ENCODE measurements at places on chromosomes 7 and 10.

DNA sequence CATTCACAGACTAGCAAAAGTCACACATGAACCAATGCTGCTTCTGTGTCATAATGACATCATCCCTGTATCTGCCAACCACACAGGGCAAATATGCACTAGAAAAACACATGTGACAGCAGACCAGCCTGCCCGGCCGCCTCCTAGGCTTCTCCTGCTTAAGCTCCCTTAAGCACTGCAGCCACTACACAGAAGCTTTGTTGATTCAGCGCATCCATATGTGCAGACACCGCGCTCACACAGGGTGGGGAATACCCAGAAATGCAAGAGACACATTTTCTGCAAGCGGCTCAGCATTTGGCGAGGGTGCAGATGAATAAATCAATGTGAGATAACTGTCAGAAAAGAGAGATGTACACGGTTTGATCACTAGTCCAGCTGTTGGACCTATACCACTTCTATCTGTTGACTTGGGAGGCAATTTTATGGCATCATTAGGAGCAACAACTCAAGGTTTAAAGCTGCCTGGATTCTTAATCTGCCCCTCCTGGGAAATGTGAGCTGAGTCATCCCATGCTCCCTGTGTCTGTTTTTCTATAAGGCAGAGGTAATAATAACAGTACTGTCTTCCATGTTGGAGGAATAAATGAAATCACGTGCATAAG lies 33.4 kb downstream of the CPXM2 start:
- DNase-seq = no peak

DNA sequence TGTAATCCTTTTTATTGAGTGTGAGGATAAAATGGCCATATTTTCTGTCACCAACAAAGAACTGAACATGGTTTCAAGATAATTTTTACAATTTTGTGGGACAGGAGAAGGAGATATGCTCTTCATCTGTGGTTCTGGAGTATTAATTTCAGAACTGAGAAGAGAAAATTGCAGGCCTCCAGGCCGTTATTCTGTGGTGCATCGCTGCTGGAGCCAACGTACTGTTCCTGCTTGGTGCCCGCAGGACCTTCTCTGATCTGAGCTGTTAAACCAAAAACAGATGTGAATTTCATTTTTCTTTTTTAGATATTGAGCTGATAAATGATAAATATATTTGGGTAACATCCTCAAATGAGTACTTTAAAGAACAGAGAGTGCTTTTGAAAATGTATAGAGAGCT lies 63.9 kb downstream of the IKZF1 start:
- no peak for DNase-seq

DNA sequence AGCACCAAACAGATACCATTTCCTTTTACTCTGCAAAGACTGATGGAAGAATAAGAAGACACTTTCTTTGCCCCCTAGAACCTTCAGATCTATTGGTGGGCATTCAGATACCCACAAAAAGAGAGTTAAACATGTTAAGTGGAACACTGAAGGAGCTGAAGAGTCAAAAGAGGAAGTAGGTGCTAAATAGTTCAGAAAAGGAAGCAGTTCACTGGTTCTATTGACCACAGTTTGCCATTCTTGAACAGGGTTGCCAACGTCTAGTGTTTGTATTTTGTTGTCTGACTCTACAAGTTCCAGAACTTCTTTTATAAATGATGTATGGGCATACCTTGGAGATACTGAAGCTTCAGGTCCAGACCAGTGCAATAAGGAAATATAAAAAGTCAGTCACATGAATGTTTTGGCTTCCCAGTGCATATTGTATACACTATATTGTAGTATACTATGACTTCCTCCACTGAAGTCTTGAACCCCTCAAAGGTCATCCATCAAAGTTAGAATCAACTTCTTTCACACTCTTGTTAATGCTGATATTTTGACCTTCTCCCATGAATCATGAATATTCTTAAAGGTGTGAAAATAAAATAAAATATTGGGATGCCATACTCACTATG lies 47.5 kb upstream of the AGR3 start:
- DNase-seq = no peak

GRCh38 chr10:30662814-30663213 lies 33.3 kb upstream of the LYZL2 start:
- DNase-seq = no peak

DNA sequence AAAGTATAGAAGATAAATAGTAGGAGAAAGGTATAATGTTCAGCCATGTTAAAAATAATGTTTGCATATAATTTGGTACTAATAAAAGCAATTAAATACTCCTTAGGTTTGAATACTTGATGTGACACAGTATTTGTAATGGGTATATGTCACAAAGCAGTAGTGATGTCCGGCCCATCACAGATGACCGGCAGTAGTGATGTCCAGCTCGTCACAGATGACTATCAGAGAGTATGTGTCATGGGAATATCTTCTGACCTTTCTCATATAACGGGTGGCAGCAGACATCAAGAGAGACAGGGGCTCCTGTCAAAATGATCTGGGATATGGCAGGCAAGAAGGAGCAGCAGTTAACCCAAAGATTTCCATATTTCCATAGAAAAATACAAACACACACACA lies 477.4 kb upstream of the KLF6 start:
- no peak for DNase-seq

- no peak for DNase-seq
These were observed 39.2 kb upstream of the CCDC6 start for GRCh38 chr10:59945590-59945989.

GRCh38 chr10:68813559-68813958 lies 13.8 kb upstream of the STOX1 start:
- no peak for DNase-seq

DNA sequence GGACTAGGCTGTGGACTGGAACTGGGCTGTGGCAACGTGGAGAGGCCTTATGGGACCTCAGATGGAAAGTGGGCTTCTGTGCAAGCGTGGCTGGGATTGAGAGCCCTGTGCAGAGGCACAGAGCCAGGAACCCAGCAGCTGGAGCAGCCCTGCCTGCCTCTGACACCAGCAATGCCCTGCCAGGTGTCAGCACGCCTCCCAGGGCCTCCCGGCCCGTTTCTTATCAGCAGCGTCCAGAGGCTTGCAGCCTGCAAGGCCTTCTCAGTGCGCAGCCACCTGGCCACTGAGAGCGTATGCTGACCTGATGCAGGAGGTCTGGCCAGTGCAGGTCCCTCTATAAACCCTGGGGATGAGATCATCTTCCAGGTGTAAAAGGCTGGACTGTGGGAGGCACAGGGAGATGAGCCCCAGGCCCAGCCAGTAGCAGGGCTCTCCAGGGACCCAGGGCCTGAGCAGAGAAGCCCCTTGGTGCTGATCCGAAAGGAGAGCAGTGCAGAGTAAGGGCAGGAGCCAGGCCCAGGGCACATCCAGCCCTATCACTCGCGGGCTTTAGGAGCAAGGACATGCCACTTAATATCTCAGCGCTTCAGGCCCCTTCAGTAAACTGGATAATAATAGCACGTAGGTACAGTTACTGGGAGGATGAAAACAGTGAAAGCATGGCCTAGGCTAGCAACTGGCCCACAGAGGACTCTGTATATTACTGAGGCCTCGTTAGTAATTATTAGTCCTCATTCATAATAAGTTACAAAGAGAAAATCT lies 38.8 kb upstream of the ANTXRL start:
- DNase-seq = no peak

Measured in GM18507 (cell line).